ENCODE measurements at places on chromosomes 11 and 22.

GRCh38 chr11:121465709-121466062, 12.9 kb upstream of the SORL1-AS1 start:
- no peak for DNase-seq

GRCh38 chr11:126361400-126361799, 5.9 kb downstream of the ST3GAL4 start:
- DNase-seq: no peak

DNA sequence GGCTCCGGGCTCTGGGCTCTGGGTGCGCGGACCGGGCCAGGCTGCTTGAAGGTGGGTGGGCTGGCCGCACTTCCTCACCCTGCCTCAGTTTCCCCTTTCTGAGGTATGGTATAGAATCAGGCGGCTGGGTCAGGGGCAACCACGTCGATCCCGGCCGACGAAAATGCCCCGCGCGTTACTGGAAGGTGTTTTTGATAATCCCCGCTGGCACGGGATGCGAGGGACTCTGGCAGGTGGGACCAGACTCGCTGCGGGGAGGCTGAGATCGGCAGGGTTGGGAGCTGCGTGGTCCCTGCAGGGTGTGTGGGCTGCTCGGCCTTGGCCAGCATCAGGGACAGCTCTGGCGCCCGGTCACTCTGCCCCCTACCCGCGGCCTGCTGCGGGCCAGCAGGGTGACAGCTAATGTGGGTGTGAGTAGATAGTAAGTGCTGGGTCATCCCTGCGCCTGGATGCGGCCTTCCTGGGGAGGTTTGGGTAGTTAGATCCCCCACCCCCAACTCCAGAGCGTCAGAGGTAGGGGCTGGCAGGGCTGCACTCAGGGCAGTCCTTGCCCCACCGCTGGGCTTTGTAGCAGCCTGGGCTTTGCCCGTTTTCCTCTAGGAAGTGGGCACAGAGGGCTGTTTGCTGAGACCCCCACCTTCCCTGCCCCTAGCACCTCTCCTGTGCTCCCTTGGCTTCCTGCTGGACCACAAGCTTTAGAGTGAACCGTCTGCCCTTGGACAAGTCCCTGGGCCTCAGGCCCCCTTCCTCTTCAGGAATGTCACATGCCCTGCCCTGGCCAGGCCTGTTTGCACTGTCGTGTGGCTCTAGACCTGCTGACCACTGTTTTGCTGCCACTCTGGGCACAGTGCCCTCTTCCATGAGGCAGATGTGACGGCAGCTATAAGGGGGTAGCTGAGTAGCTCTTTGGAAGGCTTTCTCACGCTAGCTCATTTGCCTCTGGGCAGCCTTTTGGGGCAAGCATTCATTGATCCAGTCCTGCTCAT, 579 bp downstream of the TANGO2 start:
- DNase-seq: no peak

- DNase-seq: no peak
These were observed 10.1 kb downstream of the CSRP3 start for GRCh38 chr11:19191530-19192169.

- DNase-seq: no peak
These were observed 2.0 kb upstream of the GRIK4 start for GRCh38 chr11:120509346-120510053.

- DNase-seq: no peak
These were observed 6.1 kb downstream of the MPZL3 start for GRCh38 chr11:118245936-118246562.

- DNase-seq: no peak
These were observed 225.5 kb upstream of the CCDC90B start for GRCh38 chr11:83511646-83512045.
